ENCODE measurements at places on chromosomes 7 and 10.

DNA sequence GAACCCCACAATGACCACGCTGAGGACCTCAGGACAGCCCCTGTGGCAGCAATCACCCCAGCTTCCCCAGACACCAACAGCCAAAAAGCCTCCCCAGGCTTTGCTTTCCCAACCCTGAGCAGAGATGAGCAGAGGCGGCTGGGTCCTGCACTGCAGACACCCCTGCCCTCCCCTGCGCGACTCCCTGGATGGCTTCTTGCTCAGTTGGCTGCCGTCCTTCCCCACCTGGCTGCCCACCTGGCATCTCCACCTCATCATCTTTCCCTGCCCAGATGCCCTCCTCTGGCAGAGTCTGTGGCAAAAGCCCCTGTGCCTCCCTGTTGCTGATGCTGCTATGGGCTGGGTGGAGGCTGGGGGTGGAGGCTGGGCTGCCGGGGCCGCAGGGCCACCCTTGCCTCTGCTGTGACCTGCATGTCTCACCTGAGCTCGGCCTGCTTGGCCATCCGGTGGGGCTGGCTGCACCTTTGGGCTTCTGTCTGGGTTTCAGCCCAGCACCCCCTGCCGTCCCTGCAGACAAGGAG is 567.7 kb downstream of the TCERG1L start:
- DNase-seq: no peak

DNA sequence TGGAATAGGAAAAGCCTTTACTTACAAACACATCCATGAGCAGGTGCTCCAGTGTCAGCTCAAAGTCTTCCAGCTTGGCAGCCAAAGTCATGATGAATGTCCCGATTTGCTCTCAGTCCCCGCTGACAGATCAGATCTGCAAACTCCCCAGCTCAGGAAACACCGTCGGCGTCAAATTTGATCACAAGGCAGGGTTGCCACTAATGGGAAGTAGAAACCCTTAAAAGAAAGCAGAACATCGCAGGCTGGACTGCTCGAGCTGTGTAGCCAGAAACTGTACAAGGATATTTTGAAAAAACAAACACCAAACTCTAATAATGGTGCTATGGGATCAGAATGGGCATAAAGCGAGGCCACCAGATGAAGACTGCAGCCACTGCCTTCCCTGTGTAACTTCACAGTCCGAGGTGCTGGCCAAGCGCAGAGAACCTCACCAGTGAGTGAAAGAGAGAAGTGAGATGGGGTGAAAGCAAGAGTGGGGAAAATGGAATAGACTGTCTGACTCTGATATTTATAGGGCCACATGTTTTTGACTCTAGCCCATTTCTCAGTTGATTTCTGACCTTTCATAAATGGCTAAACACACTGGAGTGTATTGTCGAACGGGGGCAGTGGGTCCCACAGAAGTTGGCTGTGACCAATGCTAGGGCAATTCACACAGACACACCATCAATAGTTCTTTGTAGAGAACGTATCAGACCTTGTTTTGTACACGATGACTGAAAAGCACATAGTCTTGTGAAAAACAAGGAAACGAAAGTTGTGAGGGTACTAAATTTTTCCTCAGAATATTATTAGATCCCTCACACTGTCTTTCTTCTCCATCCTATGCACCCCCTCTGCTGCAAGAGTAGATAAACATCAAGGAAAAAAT is 306.2 kb downstream of the FRMD4A start:
- DNase-seq: peak; percentile 18

- DNase-seq: no peak
Measured at GRCh38 chr10:71891437-71891836, 40.4 kb upstream of the PSAP start.

- no peak for DNase-seq
Measured at GRCh38 chr7:69757981-69758430, 159.7 kb downstream of the AUTS2 start.

- DNase-seq: no peak
Measured at GRCh38 chr7:26694141-26694540, 170.2 kb downstream of the SKAP2 start.

DNA sequence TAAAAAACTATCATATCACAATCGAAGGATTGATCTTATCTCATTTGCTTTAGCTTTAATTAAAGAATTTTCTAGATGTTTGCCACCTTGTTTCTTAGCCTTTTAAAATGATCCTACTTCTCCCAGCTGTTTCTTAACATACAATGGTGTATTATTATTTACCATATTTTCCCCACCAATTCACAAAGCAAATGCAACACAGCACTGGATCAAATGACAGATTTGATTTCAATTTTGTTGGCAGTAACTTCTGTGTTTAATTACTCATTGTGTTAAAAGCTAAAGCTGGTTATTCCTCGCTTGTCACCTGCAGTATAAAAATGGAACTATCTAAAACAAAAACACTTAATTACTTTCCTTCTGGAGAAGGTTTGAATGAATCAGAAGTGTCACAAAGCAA is 19.6 kb downstream of the SVIL start:
- no peak for DNase-seq

DNA sequence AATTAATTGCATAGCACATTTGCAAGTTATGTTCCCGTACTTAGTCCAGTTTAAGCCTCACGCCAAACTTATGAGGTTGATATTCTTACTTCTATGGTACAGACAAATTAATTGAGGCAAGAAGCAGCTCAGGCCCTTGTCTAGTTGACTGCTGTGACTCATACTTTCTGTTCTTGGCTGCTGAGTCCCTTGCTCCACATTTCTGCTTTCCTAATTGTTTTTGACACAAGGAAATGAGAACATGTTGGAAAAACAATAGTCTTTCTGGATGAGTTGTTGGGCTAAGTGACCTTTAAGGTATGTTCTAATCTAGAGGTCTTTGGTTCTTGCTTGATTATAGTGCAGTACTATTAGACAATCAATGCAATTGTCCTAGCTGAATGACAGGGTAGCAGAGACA is 331.8 kb downstream of the NRG3 start:
- no peak for DNase-seq

- no peak for DNase-seq
Measured at GRCh38 chr10:79555354-79556309, 4.6 kb downstream of the SFTPA2 start.

- no peak for DNase-seq
Measured at GRCh38 chr7:115097175-115097671, 175.3 kb downstream of the MDFIC start.

- no peak for DNase-seq
Measured at GRCh38 chr7:148011753-148012152, 578.8 kb upstream of the C7orf33 start.

GRCh38 chr7:42095791-42096190 is 141.2 kb downstream of the GLI3 start:
- DNase-seq: no peak

GRCh38 chr7:116809636-116810266 is 52.6 kb upstream of the CAPZA2 start:
- DNase-seq: no peak

DNA sequence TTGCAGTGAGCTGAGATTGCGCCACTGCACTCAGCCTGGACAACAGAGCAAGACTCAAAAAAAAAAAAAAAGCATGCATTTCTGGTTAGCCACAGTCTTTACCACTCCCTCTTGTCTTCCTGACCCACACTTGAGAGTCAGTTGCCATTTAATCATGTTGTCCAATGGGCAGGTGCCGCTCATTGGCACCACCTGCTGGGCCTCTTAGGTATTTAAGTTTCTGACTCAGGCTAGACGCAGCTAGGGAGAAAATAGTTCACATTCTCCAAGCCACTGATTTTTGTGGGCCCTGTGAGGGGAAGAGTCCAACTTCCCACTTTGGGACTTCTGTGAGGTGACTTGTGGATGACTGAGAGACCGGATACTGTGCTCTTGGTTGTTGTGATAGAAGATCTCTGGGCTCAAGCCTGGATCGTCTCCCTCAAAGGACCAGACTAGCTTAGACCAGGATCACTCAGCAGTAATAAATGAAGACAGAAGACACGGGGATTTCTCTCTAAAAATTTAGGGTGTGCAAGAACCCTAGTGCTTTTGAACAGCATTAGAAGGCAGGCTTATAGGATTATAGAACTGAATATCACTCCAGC is 26.8 kb upstream of the SORCS3 start:
- DNase-seq: no peak

GRCh38 chr10:130036296-130037065 is 72.4 kb upstream of the EBF3 start:
- DNase-seq: no peak

DNA sequence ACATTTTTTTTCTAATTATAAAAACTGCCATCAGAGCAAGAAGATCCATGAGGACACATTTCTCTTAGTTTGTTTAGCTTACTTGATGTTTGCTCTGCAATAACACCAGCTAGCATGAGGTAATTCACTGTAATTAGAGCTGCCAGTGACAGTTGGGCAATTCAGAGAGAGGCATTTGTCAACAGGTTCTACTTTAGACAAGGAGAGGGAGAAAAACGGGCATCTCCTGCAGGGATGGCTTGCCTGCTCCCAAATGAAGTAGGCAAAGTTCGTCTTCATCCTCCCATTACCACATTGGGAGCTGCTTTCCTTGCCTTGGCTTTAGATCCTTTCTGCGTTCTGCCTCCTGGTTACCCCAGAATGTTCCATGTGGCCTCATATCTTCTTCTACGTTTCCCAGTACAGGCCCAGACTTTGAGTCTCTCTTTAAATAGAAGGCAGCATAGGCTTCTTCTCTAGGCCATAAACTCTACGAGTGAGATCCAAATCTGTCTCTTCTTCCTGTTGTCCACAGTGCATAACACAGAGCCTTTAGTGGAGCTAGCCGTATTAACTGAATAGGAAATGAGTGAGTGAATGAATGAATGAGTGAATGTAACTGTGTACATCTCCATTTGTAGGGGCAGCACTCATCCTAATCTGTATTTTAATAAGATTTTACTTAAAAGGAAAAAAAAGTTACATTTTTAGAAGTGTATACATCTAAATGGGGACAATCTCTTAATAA is 21.2 kb downstream of the ASB15 start:
- no peak for DNase-seq

- no peak for DNase-seq
Measured at GRCh38 chr7:98488167-98488566, 87.3 kb upstream of the BAIAP2L1 start.

DNA sequence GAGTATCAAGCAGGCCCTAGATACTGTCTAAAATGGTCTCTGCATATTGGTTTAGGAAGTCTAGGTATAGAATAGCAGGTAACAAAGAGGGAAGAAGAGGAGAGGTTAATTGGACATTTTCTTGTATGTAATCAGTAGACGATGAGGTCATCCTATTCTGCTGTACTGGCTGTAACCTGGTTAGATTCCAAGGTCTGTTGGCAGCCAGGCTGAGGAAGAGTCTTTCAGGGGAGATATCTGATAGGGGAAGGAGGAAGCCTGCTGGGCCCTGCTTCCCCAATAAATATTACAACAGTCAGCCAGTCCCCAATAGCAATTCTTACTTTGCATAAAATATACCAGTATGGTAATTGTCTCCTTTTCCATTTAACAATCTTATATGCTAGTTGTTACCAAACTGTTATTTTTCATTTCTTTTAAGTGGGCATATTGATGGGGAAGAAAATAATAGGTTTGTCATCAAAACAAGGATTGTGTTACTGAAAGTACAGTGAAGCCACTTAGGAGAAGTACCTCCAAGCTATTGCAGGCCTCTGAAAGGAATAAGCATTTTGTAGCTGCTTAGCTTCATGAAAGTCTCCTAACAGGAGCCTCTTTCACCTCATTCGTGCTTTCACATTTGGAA is 186.4 kb downstream of the LRRC4 start:
- DNase-seq: no peak

DNA sequence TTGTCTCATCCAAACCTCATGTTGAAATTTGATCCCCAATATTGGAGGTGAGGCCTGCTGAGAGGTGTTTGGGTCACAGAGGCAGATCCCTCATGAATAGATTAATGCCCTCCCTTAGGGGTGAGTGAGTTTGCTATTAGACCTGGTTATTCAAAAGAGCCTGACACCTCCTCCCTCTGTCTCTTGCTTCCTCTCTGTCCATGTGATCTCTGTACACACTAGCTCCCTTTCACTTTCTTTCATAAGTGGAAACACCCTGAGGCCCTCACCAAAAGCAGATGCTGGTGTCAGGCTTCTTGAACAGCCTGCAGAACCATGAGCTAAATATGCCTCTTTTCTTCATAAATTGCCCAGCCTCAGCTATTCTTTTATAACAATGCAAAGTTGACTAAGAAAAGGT is 447.1 kb downstream of the MDFIC start:
- DNase-seq: no peak
